Right forelimb (tissue), 1 donor: ENCODE measurements at places on chromosomes 3 and 15.
A peak's percentile ranks its signal among the peaks of the same experiment; 100 is the strongest.

DNA sequence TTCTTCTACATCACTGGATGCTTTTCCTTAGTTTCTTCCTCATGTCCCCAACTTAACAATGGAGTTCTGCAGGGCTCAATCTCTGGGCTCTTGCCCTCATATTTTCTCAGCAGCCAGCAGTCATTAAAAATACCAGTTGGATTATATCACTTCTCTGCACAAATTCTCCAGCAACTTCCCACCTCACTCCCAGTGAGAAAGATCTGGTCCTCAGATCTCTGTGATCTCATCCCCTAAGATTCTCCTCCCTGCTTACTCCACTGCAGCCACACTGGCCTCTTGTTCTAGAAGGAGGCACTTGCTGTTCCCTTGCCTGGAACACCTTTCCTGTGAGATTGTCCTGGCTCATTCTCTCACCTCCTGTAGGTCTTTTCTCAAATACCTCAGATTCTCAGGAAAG lies 6.1 kb downstream of the ERICH6 start:
- DNase-seq, result no peak

DNA sequence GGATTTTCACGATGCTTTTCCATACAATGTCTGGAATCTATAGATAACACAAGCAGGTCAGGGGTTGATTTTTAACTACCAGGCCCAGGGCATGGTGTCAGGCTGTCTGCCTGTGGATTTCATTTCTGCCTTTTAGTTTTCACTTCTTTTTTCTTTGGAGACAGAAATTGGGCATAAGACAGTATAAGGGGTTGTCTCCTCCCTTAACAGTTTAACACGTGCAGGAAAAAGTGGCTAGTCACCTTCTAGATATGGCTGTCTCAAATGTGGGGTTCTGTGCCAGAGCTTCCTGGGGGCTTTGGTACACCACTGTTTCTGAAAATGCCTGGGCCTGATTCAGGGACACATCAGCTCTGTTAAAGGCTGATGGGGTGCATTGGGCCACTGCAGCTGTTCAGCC lies 7.4 kb upstream of the ZNF589 start:
- DNase-seq, result no peak

- DNase-seq, result no peak
Measured at GRCh38 chr15:29812384-29812694, 9.9 kb downstream of the TJP1 start.

DNA sequence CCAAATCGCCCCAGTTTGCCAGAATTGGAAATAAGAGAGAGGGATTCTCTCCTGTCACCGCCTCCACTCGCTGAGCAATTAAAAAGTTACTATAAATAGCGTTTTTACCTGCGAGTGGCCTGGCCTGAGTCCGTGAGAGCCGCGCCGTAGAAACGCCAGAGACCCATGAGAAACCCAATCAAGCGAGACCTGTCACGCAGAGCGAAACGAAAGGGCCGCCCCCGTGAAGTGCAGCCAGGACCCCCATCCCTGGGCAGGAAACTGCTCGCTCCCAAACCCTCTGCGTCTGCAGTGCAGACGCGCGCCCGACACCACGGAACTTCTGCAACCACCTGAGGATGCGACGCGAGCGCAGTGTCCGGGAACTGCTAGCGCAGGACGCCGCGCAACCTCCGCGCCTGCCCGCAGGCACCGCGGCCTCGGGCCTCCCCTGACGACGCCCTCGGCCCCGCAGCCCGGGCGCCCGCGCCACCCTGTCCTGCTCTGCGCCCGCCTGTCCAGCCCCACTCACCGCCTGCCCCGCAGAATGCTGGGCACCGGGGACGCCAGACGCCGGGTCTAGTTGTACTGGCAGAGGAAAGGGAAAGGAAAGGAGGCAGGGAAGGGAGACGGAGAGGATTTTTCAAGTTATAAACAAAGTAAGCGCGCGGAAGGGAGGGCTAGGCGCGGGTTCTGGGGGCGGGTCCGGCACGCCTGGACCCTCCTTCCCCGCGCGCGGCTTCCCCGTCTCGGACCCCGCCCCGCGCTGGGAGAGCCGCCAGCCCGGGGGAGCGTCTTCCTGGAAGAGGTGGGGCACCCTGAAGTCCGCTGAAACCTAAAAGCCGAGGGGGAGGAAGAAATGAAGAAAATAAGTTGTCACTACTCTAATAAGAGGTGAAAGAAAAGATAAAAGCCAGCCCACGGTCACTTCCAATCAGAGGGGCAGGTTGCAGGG lies at the start of gene PLSCR4:
Gene PLSCR4, minus strand, starts transcription at position 657 of the 934 bp plus-strand sequence. CDS start 29,034 bp downstream, outside the sequence.
- peak; percentile 90 for DNase-seq
